ENCODE measurements at places on chromosomes 3 and 15. TPM values are rescaled to one million over a fixed set of nuclear protein-coding genes. Genes with fewer than 3 reads are reported as not detected.

FBXO40 gene
- total RNA-seq, result not detected

STIMATE gene
- total RNA-seq, result 20.1 TPM

CFAP100 gene
- not detected for total RNA-seq

ARHGAP31 gene
- total RNA-seq, result 8.0 TPM

TLR9 gene
- not detected for total RNA-seq

CCDC54 gene
- not detected for total RNA-seq

SPTSSB gene
- total RNA-seq, result not detected

SPINK8 gene
- not detected for total RNA-seq

PROK2 gene
- not detected for total RNA-seq

GRCh38 chr3:116440196-116440595 is 5.1 kb downstream of the LSAMP start:
- DNase-seq, result no peak
- no peak overlapping the region for H3K27ac ChIP-seq
- H3K36me3 ChIP-seq, result no peaks in the 10 kb centered on the region
- no peak overlapping the region for H3K4me3 ChIP-seq
- H3K4me1 ChIP-seq, result no peaks in the 10 kb centered on the region

DNA sequence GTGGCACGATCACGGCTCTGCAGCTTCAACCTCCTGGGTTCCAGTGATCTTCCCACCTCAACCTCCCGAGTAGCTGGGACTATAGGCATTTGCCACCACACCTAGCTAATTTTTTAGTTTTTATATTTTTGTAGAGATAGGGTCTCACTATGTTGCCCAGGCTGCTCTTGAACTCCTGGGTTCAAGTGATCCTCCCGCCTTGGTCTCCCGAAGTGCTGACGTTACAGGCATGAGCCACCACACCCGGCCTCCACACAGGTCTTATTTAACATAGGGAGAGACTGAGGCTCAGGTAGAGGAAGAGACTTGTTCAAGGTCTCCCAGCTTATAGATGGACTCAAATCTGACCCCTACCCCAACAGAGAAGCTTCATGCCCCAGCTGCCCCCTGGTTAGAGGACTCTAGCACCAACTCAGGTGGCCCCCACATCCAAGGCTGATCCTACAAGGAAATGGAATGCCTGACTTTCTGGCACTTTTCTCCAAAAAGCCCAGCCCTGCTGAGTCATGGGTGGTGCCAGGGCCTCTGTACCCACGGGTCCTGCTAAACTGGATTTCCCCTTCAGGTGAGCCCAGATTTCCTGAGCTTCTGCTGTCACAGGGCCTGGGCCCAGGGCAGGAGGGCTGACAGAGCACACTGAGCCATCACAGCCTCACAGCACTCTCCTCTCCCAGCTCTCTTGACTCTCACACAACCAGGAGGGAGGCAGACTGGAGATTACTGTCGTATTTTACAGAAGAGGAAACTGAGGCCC is 5.6 kb downstream of the TMEM40 start:
- H3K36me3 ChIP-seq, result no peaks in the 10 kb centered on the region
- H3K27me3 ChIP-seq, result peaks cover 4% of the 10 kb centered on the region
- H3K4me1 ChIP-seq, result peaks cover 7% of the 10 kb centered on the region
- DNase-seq, result no peak
- H3K27ac ChIP-seq, result no peak overlapping the region

GRCh38 chr3:25592510-25592968 is 72.2 kb downstream of the TOP2B start:
- H3K36me3 ChIP-seq, result peaks cover 7% of the 10 kb centered on the region
- no peak for DNase-seq
- no peak overlapping the region for H3K4me3 ChIP-seq
- no peaks in the 10 kb centered on the region for H3K4me1 ChIP-seq
- H3K27me3 ChIP-seq, result no peaks in the 10 kb centered on the region

DNA sequence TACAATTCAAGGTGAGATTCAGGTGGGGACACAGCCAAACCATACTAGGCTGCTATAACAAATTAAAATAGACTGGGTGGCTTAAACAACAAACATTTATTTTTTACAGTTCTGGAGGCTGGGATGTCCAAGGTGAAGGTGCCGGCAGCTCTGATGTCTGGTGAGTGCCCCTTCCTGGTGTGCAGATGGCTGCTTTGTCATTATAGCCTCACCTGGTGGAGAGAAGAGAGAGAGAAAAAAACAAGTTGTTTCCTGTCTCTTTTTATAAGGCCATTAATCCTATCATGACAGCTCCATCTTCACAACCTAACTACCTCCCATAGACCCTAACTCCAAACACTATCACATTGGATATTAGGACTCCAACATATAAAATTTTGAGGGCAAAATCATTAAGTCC is 279.7 kb downstream of the ZIC1 start:
- H3K4me1 ChIP-seq, result no peaks in the 10 kb centered on the region
- DNase-seq, result no peak
- no peak overlapping the region for H3K4me3 ChIP-seq
- H3K27me3 ChIP-seq, result no peaks in the 10 kb centered on the region
- no peaks in the 10 kb centered on the region for H3K36me3 ChIP-seq
- no peak overlapping the region for H3K27ac ChIP-seq

DNA sequence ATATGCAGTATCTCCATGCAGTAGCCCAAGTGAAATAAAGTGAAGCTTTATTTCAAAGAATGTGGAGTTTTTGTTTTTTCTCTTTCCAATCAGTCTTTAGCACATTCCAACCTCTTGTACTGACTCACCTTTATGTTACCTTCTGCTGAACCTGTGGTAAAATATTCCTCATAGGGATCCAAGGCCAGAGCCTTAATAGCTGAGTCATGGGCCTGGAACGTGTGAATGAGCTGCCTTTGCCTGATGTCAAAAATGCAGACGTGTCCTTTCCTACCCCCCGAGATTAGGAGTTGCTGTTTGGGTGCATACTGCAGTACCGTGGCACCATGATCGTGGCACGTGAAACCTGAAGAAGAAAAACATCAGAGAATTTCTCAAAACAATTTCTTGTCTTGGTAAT is 108.5 kb downstream of the GLDN start:
- no peaks in the 10 kb centered on the region for H3K36me3 ChIP-seq
- H3K4me1 ChIP-seq, result no peaks in the 10 kb centered on the region
- no peak for DNase-seq
- peaks cover 1% of the 10 kb centered on the region for H3K27me3 ChIP-seq

- no peaks in the 10 kb centered on the region for H3K27me3 ChIP-seq
- H3K27ac ChIP-seq, result no peak overlapping the region
- H3K4me3 ChIP-seq, result no peak overlapping the region
- H3K4me1 ChIP-seq, result no peaks in the 10 kb centered on the region
- no peak for DNase-seq
- H3K36me3 ChIP-seq, result no peaks in the 10 kb centered on the region
Observed at GRCh38 chr3:114958930-114959329, 188.2 kb downstream of the ZBTB20 start.

GRCh38 chr3:160982491-160982890 is 122.7 kb downstream of the B3GALNT1 start:
- H3K27me3 ChIP-seq, result no peaks in the 10 kb centered on the region
- no peak overlapping the region for H3K4me3 ChIP-seq
- no peak for DNase-seq
- peaks cover 14% of the 10 kb centered on the region for H3K4me1 ChIP-seq
- H3K27ac ChIP-seq, result no peak overlapping the region

- no peaks in the 10 kb centered on the region for H3K27me3 ChIP-seq
- no peak overlapping the region for H3K4me3 ChIP-seq
- no peak for DNase-seq
- no peak overlapping the region for H3K27ac ChIP-seq
- H3K36me3 ChIP-seq, result peaks cover 48% of the 10 kb centered on the region
- H3K4me1 ChIP-seq, result peaks cover 10% of the 10 kb centered on the region
Observed at GRCh38 chr15:59116141-59116540, 11.2 kb downstream of the CCNB2 start.

DNA sequence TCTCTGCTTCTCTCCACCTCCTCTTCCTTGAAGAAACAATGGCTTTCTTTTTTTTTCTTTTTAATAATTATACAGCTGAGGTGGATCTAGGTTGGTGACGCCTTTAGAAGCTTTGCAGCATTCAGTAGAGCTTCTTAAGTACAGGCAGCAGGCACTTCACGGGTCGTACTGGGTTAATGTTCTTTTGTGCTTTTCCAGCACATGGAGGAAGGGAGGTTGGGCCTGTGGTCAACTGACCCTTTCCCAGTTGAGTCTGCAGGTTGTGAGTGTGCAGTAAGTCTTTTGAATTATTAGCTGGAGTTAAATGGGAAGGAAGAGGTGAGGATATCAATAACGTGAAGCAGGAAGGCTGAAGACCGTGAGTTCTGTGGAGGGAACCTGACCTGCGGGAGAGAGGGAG is 7.0 kb downstream of the TRAK1 start:
- peaks cover 10% of the 10 kb centered on the region for H3K36me3 ChIP-seq
- peaks cover 45% of the 10 kb centered on the region for H3K4me1 ChIP-seq
- no peaks in the 10 kb centered on the region for H3K27me3 ChIP-seq

- no peaks in the 10 kb centered on the region for H3K36me3 ChIP-seq
Observed at GRCh38 chr3:56189536-56189935, 278.7 kb downstream of the ERC2 start.

DNA sequence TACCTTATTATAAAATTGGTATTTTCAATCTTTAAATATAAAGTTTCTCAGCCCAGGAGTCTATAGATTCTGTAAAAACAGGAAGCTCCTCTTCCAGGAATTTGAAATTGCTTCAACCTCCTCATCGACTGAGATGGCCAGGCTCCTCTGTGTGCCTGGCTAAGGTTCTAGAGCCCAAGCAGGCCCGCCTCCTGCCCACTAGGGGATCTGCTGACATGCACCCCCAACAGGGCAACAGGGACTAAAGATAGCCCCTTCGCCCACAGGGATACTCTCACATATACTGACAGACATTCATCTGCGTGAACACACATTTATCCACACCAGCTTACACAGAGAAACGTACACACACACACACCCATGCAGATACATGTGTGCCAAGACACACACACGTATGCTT is 183.1 kb upstream of the TLE3 start:
- H3K27me3 ChIP-seq, result peaks cover 19% of the 10 kb centered on the region
- no peak overlapping the region for H3K4me3 ChIP-seq
- H3K27ac ChIP-seq, result no peak overlapping the region
- H3K4me1 ChIP-seq, result no peaks in the 10 kb centered on the region
- no peak for DNase-seq
- no peaks in the 10 kb centered on the region for H3K36me3 ChIP-seq

GRCh38 chr15:94700211-94700610 is 468.9 kb downstream of the MCTP2 start:
- H3K27ac ChIP-seq, result no peak overlapping the region
- DNase-seq, result no peak
- H3K36me3 ChIP-seq, result no peaks in the 10 kb centered on the region
- H3K4me1 ChIP-seq, result no peaks in the 10 kb centered on the region
- peaks cover 14% of the 10 kb centered on the region for H3K27me3 ChIP-seq

- peaks cover 9% of the 10 kb centered on the region for H3K27me3 ChIP-seq
- H3K27ac ChIP-seq, result no peak overlapping the region
- H3K4me1 ChIP-seq, result peaks cover 4% of the 10 kb centered on the region
- no peak overlapping the region for H3K4me3 ChIP-seq
- no peak for DNase-seq
- no peaks in the 10 kb centered on the region for H3K36me3 ChIP-seq
Observed at GRCh38 chr15:91517491-91518200, 335.9 kb upstream of the SLCO3A1 start.

- no peak for DNase-seq
- no peak overlapping the region for H3K27ac ChIP-seq
- no peaks in the 10 kb centered on the region for H3K36me3 ChIP-seq
- H3K4me3 ChIP-seq, result no peak overlapping the region
- peaks cover 15% of the 10 kb centered on the region for H3K4me1 ChIP-seq
- peaks cover 42% of the 10 kb centered on the region for H3K27me3 ChIP-seq
Observed at GRCh38 chr3:194168994-194169393, 33.0 kb downstream of the HES1 start.

- no peak for DNase-seq
- H3K27ac ChIP-seq, result no peak overlapping the region
- H3K4me1 ChIP-seq, result no peaks in the 10 kb centered on the region
- H3K27me3 ChIP-seq, result peaks cover 1% of the 10 kb centered on the region
Observed at GRCh38 chr3:72152551-72153476, 367.9 kb upstream of the PROK2 start.

DNA sequence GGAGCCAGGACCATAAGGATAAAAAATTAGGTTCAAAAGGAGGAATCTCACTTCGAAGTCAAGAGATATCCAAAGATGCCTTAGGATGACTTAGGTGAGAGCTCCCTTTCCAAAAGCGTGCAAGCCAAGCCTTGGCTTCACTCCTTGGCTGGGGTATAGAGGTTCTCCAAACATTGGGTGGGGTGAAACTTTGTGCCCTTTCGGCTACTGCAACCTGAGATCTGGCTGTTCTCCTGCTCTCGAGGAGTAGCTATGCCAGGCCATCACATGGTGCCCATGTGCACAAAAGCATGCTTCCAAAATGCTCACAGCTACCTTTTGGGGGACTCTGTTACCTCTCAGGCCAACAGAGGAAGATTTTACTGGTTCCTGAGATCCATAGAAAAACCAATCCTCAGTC is 373.8 kb downstream of the EPHB1 start:
- no peaks in the 10 kb centered on the region for H3K4me1 ChIP-seq
- no peak overlapping the region for H3K27ac ChIP-seq
- no peaks in the 10 kb centered on the region for H3K27me3 ChIP-seq
- no peak for DNase-seq

DNA sequence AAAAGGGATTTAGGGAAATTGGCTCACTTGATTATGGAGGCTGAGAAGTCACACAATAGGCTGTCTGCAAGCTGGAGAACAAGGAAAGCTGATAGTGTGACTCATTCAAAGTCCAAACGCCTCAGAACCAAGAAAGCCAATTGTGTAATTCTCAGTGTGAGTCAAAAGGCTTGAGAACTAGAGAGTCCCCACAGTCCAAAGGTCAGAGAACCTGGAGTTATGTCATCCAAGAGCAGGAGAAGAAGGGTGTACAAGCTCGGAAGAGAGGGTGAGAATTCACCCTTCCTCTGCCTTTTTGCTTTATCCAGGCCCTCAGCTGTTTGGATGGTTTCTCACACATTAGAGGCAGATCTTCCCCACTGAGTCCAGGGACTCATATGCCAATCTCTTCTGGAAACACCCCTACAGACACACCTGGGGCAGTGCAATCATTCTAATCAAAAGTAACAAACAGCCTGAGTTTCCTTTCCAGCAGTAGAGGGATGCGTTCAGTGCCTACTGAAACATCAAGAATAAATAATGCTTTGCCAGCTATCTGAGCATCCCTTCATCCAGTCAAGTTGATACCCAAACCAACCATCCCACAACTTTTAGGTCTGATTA is 271.5 kb downstream of the SATB1 start:
- no peaks in the 10 kb centered on the region for H3K36me3 ChIP-seq
- DNase-seq, result no peak
- no peak overlapping the region for H3K4me3 ChIP-seq
- peaks cover 2% of the 10 kb centered on the region for H3K27me3 ChIP-seq

- H3K27me3 ChIP-seq, result peaks cover 2% of the 10 kb centered on the region
- peak overlapping the region; percentile 15 for H3K4me3 ChIP-seq
- peak; percentile 81 for DNase-seq
- peaks cover 26% of the 10 kb centered on the region for H3K36me3 ChIP-seq
Observed at GRCh38 chr3:192892981-192893700, 24.5 kb downstream of the MB21D2 start.
